ENCODE measurements at places on chromosomes 4 and X.

DNA sequence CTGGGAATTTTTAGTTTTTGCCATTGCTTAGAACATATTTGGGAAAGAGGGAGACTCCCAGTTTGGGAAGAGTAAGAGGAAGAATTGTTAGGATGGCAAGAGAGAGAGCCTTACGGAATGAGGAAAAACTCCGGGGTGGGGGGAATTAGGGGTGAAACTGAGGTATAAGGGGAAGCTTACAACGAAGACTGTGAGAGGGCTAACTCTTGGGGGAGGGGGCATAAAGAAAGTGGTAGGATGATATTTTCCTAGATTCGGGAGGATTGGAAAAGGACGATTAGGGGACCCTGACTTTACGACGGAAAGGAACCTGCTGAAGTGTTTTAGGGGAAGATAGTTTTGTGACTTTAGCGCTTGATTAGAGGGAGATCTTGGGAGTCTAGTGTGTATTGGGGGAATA lies 86.2 kb upstream of the HPRT1 start:
- no peak for DNase-seq

GRCh38 chr4:16124232-16124631 lies 40.4 kb upstream of the PROM1 start:
- DNase-seq: no peak

- no peak for DNase-seq
These were observed 20.1 kb upstream of the PHEX start for GRCh38 chrX:22012051-22012450.

- DNase-seq: no peak
These were observed 574 bp upstream of the CFAP97 start for GRCh38 chr4:185204238-185204910.

GRCh38 chrX:122777766-122778165 lies 406.3 kb upstream of the GRIA3 start:
- no peak for DNase-seq

DNA sequence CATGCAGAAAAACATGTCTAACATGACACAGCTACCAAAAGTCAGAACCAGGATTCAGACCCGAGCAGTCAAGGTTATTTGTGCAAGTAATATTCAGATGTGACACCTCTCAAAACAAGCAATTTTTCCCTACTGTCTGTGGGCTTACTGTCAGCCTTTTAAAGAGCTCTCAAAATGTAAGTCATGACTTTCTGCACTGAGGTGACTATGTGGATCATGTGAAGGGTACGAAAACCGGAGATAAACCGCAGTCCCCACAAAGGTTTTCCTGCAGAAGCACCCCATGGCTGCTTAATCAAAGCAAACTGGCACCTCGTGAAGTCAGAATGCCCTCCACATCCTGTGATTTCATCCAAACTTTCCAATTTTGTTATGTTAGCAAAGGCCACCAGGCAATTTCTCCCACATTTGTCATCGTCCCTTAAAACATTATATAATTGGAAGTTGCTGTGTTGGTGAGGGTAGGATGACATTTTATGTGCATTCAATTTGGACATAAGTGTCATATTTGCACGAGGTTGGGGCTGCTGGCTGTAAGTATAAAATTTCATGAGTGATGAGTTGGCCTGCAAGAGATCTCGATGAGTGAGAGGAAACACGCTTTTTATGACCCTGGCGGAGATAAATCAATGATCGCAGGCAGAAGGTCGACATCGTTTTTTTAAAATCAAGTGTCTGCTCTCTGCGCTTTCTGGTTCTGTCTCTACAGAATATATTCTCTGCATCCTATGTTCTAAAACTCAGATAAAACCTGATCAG lies 161.2 kb downstream of the STK32B start:
- DNase-seq: no peak

GRCh38 chr4:146255874-146256273 lies 41.5 kb downstream of the REELD1 start:
- DNase-seq: peak; percentile 77

GRCh38 chr4:183030309-183030708 lies 68.7 kb upstream of the WWC2 start:
- DNase-seq: no peak

DNA sequence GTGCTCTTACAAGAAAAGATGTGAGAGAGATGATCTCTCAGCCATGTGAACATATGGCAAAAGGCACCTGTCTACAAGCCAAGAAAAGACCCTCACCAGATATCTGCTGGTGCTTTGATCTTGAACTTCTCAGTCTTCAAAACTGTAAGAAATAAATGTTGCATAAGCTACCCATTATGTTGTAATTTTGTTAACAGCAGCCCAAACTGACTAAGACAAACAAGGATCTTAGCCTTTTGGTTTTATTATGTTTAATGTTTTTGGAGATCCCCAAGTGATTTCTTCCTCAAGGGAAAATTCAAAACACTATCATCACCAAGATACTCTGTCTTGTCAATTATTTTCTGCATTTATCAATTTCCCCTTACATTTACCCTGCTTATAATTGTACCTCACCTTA lies 21.8 kb upstream of the CCNI start:
- DNase-seq: no peak

DNA sequence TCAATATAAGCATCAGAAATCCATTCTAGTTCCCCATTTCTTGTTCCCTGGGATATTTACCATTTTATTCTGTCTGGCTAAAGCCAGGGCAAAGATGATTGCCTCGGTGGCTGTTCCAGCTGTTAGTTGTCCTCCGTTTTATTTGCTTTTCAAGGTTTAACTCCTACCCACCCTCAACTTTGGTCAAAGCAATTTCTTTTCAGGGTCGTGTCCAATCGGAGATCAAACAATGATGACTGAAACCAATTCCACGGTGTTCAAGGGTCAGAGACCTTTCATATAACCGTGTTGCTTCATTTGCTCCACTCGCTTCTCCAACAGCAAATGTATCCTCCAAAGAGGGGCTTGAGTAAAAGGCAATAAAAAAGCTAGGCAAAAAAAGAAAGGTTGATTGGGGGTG lies 193.5 kb upstream of the FTHL17 start:
- DNase-seq: no peak

GRCh38 chr4:24965627-24966026 lies 52.8 kb upstream of the CCDC149 start:
- DNase-seq: no peak

DNA sequence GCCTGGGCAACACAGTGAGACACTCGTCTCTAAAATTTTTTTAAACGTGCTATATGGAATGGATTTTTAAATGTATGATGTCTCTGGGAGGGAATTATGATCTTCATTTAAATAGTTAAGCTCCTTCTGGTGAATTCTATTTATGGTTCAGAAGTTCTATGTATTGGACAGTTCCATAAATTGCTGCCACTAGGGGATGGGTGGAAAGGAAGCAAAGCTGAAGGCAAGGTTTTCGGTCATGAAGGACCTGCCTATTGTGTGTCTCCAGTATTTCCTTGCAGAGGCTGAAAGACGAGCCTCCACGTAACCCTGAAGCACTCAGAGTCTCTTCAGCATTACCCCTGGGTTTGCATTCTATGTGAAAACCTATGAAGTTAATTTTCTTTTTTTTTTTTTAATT lies 451.5 kb upstream of the FAT1 start:
- no peak for DNase-seq

Measured in AG10803 (cell line).